ENCODE measurements at places on chromosomes 1 and 21.
A peak's percentile ranks its signal among the peaks of the same experiment; 100 is the strongest.

DNA sequence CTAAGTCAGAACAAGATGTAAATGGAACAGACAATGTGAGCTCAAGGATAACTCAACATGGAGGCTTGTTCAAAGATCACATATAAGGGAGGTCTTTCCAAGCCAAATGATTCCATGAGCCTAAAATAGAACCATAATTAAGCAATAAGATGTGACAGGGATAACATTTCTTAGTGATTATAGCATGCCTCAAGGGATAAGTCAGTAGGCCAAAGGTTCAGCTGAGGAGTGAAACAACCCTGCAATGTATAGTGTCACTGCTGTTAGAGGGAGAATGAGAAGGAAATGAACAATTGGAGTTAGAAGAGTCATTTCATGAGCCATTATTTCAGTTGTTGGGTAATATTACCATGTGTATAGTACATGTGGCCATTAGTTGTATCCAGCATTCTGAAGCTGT lies 25.0 kb downstream of the GORAB start:
- no peak for DNase-seq

DNA sequence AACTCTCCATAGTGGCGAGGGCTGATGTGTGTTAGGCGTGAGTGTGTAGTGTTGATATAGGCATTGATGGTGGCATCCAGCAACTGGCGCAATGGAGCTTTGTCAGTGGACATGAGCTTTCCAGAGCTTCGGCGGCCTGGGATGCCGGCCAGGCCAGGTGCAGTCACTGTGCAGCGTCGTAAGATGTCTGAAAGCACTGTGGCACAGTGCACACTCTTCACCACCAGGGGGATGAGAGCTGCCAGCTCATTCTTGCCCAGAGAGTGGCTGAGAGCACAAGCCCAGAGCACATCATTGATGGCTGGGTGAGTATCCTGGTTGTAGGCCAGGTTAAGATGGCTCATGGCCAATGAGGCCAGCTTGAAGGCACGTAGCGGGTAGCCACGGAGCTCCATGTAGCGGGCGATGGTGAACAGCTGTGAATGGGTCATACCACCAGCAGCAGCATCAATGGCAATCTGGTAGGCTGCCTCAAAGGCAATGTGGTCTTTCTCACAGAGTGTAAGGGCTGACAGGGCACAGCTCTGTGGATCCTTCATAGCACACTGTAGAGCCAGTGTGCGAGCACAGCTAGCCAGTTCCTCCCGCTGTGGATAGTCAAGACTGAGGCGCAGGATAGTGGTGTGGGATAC lies 6.7 kb downstream of the UROD start:
- DNase-seq: peak; percentile 4

DNA sequence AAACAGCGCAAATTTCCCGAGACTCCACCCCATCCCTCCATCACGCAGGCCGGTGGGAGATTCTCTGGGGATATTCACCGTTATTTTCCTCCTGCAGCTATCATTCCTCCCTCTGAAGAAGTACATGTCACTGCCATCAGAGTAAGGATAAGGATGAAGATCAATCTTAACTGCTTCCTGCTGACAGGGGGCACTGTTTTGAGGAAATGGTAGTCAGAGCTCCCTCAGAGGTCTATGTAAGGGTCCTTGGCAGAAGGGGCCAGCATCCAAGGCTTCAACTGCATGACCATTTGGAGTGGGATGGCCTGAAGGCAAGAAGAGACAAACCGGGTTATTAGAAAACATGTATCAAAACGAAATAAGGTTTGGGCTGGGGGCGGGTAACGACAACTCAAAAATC lies 111.5 kb downstream of the KCNK1 start:
- no peak for DNase-seq

DNA sequence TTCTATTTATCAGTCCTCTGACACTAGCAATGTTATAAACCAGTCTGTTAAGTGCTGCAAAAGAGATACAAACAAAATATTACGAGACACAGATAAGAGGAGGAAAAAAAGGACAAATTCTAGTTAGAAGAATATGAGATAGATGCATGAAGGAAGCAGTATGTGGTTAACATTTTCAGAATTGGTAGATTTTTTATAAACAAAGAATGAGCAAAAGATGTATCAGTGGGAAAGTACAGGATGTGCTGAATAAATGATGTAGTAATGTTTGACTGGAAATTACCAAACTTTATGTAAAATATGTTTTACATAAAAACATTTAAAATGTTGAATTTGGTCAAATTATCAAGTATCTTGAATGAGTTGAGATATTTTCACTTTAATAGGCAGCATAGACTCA lies 574.2 kb downstream of the NUF2 start:
- DNase-seq: no peak

- DNase-seq: no peak
Observed at GRCh38 chr21:41506611-41507520, 1.1 kb downstream of the TMPRSS2 start.

GRCh38 chr1:178361847-178362246 lies 134.9 kb downstream of the CLEC20A start:
- DNase-seq: no peak

GRCh38 chr1:3763351-3764125 lies 9.0 kb upstream of the SMIM1 start:
- DNase-seq: no peak

DNA sequence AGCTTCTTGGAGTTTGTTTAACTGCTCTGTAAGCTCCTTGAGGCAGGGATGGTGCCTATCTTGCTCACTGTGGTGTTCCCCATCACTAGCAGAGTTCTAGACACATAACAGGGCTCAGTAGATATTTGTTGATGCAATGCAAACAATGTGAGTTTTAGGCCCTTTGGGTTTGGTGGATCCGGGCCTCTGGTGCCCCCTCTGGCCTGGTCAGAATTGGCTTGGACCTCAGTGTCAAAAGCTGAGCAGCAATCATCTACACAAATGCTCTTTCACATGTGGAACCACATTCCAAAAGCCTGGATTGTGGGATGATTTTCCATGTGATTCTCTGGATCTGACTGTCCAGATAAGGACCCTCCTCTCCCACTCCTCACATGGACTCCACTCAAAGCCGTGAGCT lies 53.4 kb upstream of the BCAR3 start:
- DNase-seq: no peak

- DNase-seq: peak; percentile 56
Observed at GRCh38 chr1:198465201-198466144, 75.0 kb downstream of the ATP6V1G3 start.

GRCh38 chr1:88698764-88699163 lies 14.7 kb downstream of the PKN2 start:
- DNase-seq: no peak

DNA sequence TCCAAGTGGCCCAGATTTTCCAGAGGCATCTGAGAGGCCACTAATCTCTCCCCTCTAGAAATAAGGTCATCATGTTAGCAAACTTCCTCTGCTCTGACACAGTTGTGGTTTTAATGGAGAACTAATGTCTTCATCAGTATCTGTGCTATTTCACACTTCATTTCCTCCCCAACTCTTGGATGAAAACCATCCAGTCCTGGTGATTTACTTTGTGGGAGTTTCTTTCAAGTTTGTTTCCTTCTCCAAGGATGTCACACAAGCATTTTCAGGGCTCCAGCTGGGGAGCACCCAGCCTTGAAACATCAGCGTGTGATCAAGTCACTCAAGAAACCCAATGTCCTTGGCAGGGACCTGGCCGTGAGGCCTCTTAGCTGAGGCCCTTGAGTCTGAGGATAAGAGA lies 38.8 kb downstream of the TBX15 start:
- peak; percentile 81 for DNase-seq

- no peak for DNase-seq
Observed at GRCh38 chr1:5161372-5161771, 507.0 kb downstream of the AJAP1 start.

GRCh38 chr1:78289603-78290002 lies 201.2 kb upstream of the PTGFR start:
- DNase-seq: no peak

- DNase-seq: no peak
Observed at GRCh38 chr21:30620522-30620921, at the start of gene KRTAP20-4. KRTAP20-4 (plus strand) TSS chr21:30620627.

- no peak for DNase-seq
Observed at GRCh38 chr1:167949785-167950184, 12.9 kb upstream of the MPC2 start.

DNA sequence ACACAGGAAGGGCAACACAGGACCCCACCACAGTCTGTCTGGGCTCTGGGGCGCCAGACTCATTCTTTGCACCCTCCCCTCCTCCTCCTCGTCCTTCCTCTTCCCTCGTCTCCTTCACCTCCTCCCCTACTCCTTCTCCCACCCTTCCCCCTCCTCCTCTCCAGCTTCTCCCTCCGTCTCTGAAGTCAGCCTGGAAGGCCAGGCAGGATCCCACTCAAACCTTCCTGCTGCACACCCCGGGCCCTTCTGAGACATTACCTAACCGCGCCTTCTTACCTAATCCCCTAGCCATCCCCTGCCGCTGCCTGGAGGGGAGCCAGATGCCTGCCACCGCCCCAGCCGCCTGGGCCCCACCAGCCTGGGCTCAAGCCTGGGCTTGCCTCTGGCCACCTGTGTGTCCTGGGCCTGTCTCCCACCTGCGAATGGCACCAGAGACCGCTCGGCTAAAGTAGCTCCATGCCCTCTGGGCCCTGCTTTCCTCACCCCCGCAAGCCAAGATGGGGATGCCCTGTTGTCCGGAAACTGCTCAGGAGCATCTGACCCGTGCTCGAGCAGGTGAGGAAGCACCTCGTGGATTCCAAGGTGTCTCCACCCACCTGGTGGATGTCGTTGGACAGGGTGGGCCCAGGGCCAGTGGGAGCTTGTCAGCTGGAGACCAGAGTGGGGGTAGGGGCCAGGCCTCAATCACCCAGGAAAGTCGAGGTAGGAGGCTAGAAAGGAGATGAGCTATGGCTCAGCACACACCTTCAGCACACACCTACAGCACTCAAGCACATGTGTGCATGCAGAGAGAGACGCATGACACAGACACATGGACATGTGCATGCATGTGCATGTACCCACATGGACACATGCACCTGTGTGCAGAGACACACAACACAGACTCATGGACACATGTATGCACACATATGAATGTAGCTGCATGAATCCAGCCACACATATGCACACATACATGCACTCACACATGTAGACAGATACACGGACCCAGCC lies 31.9 kb downstream of the WNT9A start:
- DNase-seq: no peak

DNA sequence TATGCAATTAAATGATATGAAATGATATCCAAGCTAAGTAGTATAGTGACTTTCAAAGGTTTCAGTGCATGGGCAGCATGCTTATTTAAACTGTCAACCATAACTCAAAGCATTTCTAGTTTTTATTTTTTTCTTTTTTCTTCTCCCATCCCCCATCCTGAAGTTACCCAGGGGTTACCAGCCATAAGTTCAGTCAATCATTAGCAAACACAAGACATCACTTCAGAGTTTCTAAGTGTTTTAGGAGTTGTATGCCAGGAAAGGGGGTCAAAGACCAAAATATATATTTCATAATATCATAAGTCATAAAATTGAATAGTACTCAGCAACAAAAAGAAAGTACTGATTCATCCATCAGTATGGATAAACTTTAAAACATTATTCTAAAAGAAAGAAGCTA lies 28.7 kb downstream of the DHX9 start:
- no peak for DNase-seq

Data from kidney glomerular epithelial cell (primary cell).